Activated CD8-positive, alpha-beta memory T cell treated with anti-CD3 and anti-CD28 coated beads for 48 hours (primary cell): ENCODE measurements at places on chromosomes 3 and 15.

DNA sequence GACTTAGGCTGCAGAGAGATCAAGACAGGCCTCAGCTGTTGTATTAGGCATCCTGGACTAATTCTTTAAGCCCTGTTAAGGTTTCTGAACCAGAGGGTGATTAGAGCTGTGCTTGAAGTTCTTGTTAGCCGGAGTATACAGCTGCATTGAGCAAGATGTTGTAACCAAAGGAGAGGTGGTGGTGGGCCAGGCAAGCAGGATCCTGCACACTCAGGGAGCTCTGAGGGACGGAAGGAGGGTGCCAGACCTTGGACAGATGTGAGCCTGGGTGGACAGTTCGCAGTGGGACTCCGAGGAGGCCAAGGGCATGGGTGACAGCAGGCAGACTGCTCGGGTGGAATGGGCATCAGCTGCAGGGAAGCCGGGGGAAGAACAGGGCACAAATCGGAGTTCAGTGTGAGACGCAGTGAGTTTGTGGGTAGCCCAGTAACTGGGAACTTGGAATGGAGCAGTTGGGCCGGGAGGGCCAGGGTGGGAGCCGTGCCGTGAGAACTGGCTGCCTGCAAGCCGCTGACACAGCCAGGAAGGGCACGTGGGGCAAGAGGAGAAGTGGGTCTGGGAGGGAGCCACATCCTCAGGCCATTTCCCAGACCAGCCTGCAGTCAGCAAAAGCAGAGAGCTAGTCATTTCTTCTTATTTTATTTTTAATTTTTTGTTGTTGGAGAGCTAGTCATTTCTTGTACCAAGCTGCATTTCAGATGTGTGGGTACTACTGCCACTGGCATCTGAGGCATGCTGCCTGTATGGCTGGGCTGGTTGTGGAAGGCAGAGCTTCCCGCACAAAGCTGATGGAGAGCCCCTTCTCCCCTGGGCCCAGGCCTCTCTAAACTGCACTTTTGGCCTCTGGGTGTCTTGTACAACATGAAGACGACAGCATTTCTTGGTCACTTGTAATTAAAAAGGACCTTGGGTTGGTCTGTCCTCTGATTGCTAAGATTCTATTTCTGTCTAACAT is 61.0 kb downstream of the PGPEP1L start:
- DNase-seq, result no peak

DNA sequence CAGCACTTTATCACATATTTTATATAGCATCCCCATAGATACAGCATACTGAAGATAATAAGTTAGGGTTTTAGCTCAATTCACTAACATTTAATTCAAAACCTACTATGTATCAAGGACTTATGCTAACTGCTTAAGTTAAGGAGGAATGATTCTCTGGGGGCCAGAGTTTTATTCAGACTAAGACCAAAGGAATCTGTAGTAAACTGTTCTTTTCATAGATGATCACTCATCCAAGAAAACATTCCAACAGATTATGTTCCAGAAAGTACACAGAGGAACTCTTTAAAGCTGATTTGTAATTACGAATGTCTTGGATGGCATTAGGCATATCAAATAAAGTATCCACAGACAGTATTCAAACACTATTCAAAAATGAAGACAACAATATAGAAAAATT is 226.4 kb downstream of the SCAPER start:
- DNase-seq, result no peak

- no peak for DNase-seq
Observed at GRCh38 chr15:67836134-67836455, 3.8 kb downstream of the RNU6-1 start.

- no peak for DNase-seq
Observed at GRCh38 chr3:156680243-156680914, 6.0 kb downstream of the TIPARP start.

GRCh38 chr3:140695361-140696061 is 17.6 kb downstream of the TRIM42 start:
- no peak for DNase-seq

- DNase-seq, result no peak
Observed at GRCh38 chr15:90171623-90172022, 29.5 kb upstream of the SEMA4B start.

- DNase-seq, result no peak
Observed at GRCh38 chr3:143627336-143627735, 220.9 kb downstream of the SLC9A9 start.

DNA sequence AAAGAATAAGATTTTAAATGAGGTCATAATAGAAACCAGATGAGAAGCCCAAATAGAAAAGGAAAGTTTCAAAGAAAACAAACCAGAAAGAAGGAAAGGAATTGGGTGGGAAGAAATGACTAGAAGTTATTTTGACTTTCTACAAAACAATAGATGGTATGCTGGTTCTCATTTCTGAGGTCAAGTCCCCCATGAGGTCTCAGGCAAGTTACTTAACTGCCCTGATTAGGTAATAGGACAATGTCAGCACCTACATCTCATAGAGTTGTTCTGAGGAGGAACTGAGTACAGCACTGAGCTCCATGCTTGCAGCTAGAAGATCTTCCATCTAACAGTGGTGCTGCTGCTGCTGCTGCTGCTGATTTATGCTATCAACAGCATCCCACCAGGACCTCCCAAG is 185.9 kb downstream of the ERC2 start:
- DNase-seq, result no peak

- DNase-seq, result no peak
Observed at GRCh38 chr3:124529826-124530571, 200.3 kb upstream of the UMPS start.

DNA sequence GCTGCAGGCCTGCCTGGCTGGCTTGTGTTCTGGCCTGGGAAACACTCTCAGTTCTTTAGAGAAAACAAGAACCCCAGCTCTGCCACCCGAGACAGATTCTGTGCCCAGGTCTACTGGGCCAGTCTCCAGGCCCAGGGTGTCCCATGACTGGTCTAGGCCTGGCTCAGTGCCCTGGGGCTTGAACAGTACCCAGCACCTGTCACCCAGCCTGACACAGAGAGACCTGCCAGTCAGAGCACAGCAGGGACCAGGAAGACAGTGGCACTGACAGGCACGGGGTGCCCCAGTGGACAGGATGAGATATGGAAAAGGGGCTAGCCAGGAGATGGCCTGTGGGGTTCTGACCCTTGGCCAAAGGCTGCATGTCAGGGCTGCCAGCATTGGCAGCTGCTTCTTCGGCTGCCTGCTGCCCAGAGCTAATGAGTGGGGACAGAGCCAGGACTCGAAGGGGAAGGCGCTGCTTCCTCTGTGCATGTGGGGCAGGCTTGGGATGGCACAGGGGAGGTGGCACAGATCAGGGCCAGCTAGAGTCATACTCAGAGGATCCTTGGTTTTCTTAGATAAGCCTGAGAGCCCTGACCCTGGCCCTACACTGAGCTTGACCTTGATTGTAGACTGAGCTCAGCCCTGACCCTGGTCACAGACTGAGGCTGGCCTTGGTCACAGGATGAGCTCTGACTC is 15.1 kb downstream of the CCDC33 start:
- no peak for DNase-seq
